ENCODE measurements at places on chromosomes 5 and 9. TPM values are rescaled to one million over a fixed set of nuclear protein-coding genes. Genes with fewer than 3 reads are reported as not detected.

- H3K27ac ChIP-seq = no peak overlapping the region
- H3K4me3 ChIP-seq = no peak overlapping the region
- H3K4me1 ChIP-seq = no peaks in the 10 kb centered on the region
- H3K27me3 ChIP-seq = no peaks in the 10 kb centered on the region
- DNase-seq = no peak
Measured at GRCh38 chr5:61549530-61549929, 217.5 kb downstream of the ZSWIM6 start.

DNA sequence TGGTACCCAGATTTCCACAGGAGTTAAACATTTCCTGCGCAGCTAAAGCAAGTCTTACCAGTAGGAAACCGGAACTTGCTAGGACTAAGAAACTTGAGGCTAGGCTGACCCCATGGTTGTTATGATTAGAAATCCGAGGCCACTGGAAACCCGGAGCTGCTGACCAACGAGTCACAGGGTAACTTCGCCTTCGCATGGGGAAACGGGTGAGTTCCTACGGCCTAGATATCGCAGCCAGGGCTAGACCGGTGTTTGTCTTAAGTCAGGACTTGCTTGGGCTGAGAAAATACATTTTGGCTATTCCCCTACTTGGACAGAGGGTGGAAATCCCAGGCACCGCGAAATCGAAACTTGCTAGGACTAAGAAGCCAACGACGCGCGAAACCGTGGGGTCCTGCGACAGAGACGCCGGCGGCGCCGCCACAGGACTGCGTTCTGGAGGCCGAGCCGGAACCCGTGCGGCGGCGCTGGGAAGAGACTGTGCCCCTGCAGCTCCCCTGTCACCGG, 1.6 kb upstream of the ANXA2R start:
- H3K27ac ChIP-seq = peak overlapping the region; percentile 100
- H3K27me3 ChIP-seq = peaks cover 5% of the 10 kb centered on the region
- H3K4me1 ChIP-seq = no peaks in the 10 kb centered on the region
- DNase-seq = no peak
- H3K4me3 ChIP-seq = peak overlapping the region; percentile 73

DNA sequence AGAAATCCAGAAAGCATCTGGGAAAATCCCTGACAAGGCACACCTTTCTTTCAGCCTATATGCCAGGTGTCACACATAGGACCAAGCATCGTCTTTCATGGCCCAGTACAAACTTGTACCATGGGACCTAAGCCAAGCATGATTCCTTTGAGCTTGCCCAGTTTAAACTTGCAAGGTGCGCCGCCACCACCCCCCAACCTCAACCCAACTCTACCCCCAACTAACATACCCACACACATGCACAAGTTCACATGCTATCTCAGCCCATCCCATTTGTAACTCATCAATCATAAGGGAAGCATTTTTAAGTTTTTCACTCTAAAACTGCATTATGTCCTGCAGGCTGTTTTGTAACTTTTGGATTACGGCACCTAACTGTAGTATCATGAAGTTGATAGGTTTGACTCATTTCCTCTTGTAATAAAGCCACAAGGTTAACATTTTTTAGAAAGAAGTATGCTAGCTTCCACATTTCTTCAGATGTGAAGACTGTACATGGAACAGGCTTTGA, 145.9 kb upstream of the FST start:
- no peak overlapping the region for H3K27ac ChIP-seq
- H3K4me1 ChIP-seq = no peaks in the 10 kb centered on the region
- no peaks in the 10 kb centered on the region for H3K27me3 ChIP-seq
- no peaks in the 10 kb centered on the region for H3K36me3 ChIP-seq
- H3K4me3 ChIP-seq = no peak overlapping the region

- H3K4me3 ChIP-seq = no peak overlapping the region
- H3K27ac ChIP-seq = no peak overlapping the region
- peaks cover 24% of the 10 kb centered on the region for H3K36me3 ChIP-seq
- DNase-seq = no peak
- no peaks in the 10 kb centered on the region for H3K27me3 ChIP-seq
- peaks cover 20% of the 10 kb centered on the region for H3K4me1 ChIP-seq
Measured at GRCh38 chr5:124645396-124645795, 101.0 kb downstream of the ZNF608 start.

DNA sequence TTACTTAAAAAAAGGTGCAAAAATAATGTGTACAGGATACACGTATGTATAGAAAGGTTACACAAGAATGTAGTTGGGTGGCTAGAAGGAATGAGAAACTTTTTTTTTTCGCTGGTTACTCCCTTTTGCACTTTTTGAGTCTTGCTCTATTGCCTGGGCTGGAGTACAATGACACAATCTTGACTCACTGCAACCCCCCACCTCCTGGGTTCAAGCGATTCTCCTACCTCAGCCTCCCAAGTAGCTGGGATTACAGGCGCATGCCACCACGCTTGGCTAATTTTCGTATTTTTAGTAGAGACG, 15.8 kb downstream of the FBXW11 start:
- H3K4me1 ChIP-seq = peaks cover 19% of the 10 kb centered on the region
- no peak overlapping the region for H3K4me3 ChIP-seq
- no peak overlapping the region for H3K27ac ChIP-seq
- DNase-seq = no peak
- H3K27me3 ChIP-seq = no peaks in the 10 kb centered on the region

DNA sequence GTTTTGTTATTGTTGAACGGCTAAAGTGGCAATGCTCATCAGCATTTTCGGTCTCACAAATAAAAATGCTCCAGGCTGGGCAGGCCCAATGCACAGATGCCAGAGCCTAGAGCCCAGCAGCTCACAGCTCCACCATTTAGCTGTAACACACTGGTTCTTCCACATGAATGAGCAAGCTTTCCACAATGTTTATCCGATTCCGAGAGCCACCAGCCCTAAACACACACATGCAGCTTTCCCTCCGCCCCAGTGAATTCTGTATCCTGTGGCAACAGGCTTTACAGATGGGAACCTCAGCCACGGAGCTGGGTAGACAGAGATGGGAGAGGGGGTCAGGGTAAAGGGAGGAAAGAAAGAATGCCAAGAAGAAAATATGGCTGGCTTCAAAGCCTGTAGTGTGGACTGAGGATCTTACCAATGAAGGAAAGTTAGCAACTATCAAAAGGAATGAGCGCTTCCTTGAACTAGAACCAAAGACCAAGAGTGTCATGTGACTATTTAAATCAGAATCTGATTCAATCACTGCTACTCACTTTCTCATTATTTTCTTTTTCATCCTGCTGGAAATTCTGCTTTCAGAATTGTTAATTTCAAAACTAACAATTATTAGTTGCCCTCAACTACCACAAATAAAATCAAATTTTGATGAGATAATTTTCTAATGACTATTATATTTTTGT, 77.1 kb downstream of the MRPS27 start:
- no peak overlapping the region for H3K27ac ChIP-seq
- H3K4me1 ChIP-seq = peaks cover 30% of the 10 kb centered on the region
- no peaks in the 10 kb centered on the region for H3K27me3 ChIP-seq
- H3K36me3 ChIP-seq = peaks cover under 1% of the 10 kb centered on the region
- no peak for DNase-seq
- no peak overlapping the region for H3K4me3 ChIP-seq

GRCh38 chr5:54553659-54554207, 36.2 kb downstream of the SNX18 start:
- H3K36me3 ChIP-seq = no peaks in the 10 kb centered on the region
- H3K4me1 ChIP-seq = no peaks in the 10 kb centered on the region
- H3K4me3 ChIP-seq = no peak overlapping the region

DNA sequence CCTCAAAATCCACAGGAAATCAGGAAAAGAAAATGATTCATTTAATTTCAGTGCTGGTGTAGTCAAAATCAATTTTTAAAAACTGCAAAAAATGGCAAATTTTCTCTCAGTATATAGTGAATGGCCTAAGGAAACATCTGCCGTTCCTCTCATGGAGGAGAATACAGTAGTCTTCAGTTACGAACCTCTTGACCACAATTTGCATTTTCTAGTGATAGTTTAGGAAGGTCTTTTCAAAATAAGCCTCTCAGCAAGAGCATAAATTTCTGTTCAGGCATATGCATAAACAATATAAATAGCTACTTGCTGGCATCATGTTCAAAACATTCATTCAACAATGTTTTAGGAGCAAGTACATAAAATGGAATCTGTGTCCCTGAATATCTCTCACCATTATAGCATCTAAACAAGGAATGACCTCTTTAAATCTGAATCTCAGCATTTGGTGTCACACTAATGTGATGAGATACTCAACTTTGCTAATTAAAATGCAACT, 33.5 kb downstream of the HAPLN1 start:
- H3K36me3 ChIP-seq = no peaks in the 10 kb centered on the region
- no peak overlapping the region for H3K4me3 ChIP-seq
- H3K27me3 ChIP-seq = no peaks in the 10 kb centered on the region
- no peak for DNase-seq
- H3K4me1 ChIP-seq = no peaks in the 10 kb centered on the region

GRCh38 chr5:98771382-98772109, 1.9 kb upstream of the RGMB start:
- no peaks in the 10 kb centered on the region for H3K27me3 ChIP-seq
- peak overlapping the region; percentile 70 for H3K4me3 ChIP-seq
- H3K27ac ChIP-seq = peak overlapping the region; percentile 52
- H3K36me3 ChIP-seq = no peaks in the 10 kb centered on the region
- DNase-seq = no peak
- H3K4me1 ChIP-seq = peaks cover 26% of the 10 kb centered on the region

GRCh38 chr9:28073270-28073669, 500.0 kb upstream of the C9orf72 start:
- no peaks in the 10 kb centered on the region for H3K36me3 ChIP-seq
- no peak for DNase-seq
- no peaks in the 10 kb centered on the region for H3K27me3 ChIP-seq
- H3K4me1 ChIP-seq = no peaks in the 10 kb centered on the region

CNTFR gene
- 2.9 TPM for total RNA-seq

All from upper lobe of right lung (tissue), 1 donor.